M059J (cell line): ENCODE measurements at places on chromosomes 13 and 19. TPM values are rescaled to one million over a fixed set of nuclear protein-coding genes. Genes with fewer than 3 reads are reported as not detected.
A peak's percentile ranks its signal among the peaks of the same experiment; 100 is the strongest.

DNA sequence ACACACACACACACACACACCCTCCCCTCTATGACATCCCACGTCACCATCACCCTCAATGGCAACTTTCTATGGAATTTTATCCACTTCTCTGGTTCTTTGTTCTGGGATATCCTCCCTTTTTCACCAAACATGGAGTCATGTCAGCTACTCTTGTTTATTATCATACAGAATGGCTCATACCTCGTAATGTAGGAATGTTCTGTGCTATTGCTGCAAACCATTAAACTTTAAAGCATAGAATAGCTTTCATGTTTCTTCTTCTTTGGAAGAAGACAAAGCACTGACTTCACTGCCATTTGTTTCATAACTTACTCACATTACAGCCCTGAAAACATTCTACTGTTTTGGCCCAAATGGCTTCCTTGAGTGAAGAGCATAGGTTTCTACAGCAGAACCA is 163.4 kb downstream of the FOXO1 start:
- no peak for DNase-seq

DNA sequence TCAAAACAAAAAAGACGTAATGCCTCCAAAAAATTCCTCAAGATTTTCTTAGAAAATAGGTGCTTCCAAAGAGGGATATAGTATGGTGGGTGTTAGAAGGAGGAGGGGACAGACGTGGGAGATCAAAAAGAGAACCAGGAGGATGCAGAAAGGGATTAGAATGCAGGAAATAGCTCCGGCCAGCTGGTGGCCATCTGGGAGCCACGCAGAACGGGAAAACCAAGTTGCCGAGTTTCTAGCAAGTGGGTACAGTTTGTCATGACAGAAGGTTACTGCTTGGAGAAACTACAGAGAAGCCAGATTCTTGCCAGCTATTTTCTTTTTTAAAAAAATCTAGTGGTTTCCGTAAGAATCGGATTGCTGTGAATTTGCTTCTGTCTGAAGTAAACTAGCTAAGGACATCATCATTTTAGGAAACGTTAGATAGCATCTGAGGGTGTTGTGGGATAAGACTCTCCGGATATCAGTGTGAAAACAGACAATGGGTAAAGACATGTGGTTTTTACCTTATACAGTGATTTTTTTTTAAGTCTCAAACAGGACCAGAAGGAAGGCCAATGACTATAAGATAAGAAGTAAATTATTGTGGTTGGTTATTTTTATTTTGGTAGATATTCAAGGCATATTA is 104.9 kb downstream of the HSPH1 start:
- DNase-seq: no peak

DNA sequence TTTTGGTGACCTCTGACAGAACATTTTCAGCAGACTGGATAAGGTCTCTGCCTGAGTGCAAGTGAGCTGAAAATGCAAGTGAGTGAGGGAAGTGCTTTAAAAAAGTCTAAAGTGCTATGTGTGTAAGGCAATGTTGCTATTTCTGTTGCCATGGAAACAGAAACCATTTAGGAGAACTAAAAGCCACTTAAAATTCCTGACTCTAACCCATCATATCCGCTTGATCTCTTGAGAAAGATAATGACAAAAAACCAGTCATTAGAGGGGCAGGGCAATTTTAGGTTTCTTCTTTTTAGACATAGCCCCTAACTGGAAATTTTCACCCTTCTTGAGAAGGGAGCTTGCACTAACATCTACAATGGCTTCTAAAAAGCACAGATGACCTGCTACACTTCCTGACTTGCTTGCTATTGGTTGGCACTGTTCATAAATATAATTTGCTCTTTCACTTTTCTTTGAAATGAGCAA is at the start of gene CYSLTR2:
Gene CYSLTR2 (plus strand): TSS at position 458 of the 468 bp plus-strand sequence. CDS start 52,889 bp downstream, outside the sequence.
- DNase-seq: peak; percentile 75

GRCh38 chr19:10107254-10107653 is 1.1 kb downstream of the PPAN start:
- DNase-seq: no peak

GRCh38 chr19:10289167-10289835 is 451 bp upstream of the ICAM5 start:
- peak; percentile 72 for DNase-seq

The ZNF431 gene
- total RNA-seq: 5.6 and 7.2 TPM in 2 replicates

The CGB5 gene
- 7.3 and 8.1 TPM in 2 replicates for total RNA-seq
